Right ventricle myocardium superior (tissue), 1 donor: ENCODE measurements at places on chromosomes 4 and X.

GRCh38 chr4:172411149-172411548 lies 597.9 kb downstream of the GALNTL6 start:
- DNase-seq: no peak

DNA sequence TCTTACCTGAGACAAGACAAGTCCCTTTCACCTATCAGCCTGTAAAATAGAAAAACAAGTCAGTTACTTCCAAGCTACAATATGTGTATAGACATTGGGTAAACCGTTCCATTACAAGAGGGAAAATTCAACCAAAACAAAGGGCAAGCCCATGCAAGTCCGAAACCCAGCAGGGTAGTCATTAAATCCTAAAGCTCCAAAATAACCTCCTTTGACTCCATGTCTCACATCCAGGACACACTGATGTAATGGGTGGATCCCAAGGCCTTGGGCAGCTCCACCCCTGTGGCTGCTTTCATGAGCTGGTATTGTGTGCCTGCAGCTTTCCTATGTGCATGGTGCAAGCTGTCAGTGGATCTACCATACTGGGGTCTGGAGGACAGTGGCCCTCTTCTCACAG lies 14.7 kb upstream of the FAM47B start:
- DNase-seq: no peak

DNA sequence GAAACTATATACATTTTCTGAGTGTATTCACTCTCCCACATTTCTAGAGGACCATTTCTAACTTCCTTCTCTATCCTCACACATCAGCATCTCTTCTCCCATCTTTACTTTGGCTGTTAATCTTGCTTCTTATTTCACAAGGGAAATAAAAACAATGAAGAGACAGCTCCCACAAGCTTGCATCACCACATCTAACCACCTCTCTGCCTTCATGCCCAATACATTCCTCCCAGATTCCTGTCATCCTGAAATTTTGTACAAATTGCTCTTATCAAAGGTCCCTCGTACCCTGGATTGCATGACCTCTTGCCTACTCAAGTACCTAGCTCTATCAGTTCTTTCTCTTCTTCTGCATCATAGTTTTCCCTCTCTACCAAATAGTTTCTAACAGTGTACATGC lies 215.2 kb downstream of the ANTXR2 start:
- no peak for DNase-seq

DNA sequence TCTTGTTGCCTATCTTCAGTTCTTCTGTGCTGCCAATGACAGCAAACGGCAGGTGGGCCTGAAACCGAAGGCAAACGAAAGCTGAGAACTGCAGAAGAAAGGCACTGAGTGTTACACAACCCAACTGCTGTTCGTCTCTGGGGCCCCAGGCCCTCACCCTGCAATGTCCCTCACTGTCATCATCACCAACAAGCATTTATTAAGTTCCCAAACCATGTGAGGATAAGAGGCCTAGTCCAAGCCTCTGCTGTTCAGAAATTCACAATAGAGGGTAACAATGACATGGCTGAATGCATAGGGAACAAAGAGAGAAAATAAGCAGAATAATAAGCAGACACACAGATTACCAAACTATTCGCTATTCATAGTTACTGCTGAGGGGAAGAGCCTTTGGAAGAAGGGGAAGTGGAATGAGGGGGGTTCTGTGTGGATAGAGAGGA lies 34.5 kb upstream of the NKRF start:
- DNase-seq: no peak

DNA sequence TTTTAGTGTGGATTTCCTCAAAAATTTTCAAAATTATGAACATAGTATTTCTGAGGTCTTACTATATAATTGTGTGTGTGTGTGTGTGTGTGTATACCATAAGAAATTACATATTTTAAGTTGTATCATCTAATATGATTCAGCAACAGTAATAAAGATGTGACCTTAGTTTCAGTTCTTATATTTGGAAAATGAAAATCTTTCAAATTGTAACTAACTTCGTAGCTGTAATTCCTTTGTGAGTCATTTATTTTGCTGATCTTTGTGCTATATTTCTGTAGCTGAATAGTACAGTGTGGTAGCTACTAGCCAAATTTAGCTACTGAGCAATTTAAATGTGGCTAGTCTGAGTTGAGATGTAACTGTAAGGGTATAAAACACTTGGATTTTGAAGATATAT lies 116.4 kb downstream of the RAP1GDS1 start:
- no peak for DNase-seq

- no peak for DNase-seq
Measured at GRCh38 chr4:98446499-98447375, 185.6 kb downstream of the RAP1GDS1 start.

GRCh38 chr4:174198396-174198795 lies 85.1 kb downstream of the FBXO8 start:
- no peak for DNase-seq

- no peak for DNase-seq
Measured at GRCh38 chrX:18873189-18873791, 110.6 kb downstream of the PHKA2 start.

DNA sequence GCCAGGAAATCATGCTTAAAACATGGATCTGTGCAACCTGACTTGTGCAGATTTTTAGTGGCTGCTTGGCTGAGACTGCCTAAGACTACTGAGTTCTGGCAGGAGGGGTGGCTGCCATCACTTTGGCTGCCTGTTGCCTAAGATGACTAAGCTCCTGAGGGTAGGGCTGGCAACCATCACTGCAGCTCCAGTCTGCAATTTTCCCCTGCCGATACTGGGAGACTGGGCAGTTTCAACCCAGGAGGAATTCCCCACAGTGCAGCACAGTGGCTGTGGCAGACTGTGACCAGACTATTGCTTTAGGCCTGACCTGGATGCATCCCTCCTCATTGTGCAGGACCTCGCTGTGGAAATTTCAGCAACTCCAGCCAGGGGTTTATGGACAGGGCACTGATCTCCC lies 544.9 kb downstream of the ANKRD50 start:
- DNase-seq: no peak

DNA sequence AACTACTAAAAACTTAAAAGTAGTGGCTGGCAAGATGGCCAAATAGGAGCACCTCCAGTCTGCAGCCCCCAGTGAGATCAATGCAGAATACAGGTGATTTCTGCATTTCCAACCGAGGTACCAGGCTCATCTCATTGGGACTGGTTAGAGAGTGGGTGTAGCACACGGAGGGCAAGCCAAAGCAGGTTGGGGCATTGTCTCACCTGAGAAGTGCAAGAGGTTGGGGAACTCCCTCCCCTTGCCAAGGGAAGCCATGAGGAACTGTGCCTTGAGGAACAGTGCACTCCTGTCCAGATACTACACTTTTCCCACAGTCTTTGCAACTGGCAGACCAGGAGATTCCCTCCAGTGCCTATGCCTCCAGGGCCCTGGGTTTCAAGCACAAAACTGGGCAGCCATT lies 311.1 kb downstream of the PAPSS1 start:
- DNase-seq: no peak

DNA sequence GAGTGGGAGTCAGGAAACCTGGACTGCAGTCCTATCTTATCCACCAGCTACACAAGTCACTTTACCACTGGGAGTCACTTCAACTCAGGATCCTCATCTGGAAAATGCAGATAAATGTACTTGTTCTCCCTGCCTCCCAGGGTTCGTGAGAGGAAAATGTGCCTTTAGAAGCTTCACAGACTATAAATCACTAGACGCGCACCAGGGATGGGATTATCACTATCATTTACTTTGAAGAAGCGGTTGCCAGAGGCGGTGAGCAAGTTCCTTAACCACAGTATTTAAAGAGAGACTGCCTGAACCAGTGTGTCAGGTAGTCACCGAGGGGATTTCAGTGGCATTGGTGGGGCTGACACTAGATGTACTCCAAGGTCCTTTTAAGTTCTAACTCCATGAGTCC lies 219.5 kb downstream of the HS6ST2 start:
- no peak for DNase-seq

DNA sequence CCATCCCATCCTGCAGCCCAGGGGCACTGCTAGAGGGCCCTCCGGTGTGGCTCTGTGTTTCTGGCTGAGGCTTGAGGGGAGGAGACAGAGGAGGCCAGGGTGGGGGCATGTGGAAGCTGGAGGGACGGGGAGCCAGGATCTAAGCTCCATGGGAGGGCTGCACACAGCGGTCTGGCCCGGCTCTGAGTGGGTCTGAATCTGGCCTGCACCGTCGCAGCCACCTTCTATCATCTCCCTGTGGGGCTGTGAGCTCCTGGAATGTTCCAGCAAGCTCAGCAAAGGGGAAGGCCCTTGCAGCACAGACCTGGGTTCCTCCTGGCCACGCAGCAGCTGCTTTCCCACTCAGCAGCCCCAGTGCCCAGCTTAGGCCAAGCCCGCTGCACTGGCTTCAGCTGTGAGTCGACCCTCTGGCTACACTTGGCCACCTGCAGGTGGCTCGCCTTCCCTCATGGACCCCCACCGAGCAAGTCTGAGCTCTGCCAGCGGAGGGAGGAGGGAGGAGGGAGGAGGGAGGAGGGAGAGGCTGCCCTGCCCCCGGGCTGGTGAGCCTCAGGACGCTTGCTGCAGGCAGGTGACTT lies 5.3 kb downstream of the NKX1-1 start:
- peak; percentile 17 for DNase-seq

GRCh38 chrX:111322231-111322855 lies 52.1 kb upstream of the CAPN6 start:
- no peak for DNase-seq

- DNase-seq: no peak
Measured at GRCh38 chrX:97907791-97908190, 1024.1 kb downstream of the RPA4 start.

DNA sequence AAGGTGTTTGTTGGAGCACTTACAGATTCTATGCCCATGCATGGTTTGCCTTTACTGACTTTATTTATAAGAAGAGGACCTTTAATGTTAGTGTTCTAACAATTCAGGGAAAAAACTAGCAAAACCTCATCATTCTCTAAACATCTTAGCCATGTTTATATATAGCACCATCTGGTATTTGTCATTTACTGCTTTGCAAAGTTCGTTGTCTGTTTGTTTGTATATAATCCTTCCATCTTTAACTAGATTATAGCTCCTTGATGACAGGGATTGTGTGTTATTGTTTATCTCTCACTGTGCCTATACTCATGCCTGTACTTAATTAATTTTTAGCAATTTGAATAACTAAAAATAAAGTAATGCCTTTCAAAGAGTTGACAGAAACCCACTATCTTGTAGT lies 170.6 kb upstream of the PACRGL start:
- DNase-seq: no peak

- DNase-seq: no peak
Measured at GRCh38 chr4:1902243-1902642, 31.1 kb downstream of the NSD2 start.

- peak; percentile 78 for DNase-seq
Measured at GRCh38 chr4:182880387-182881356, 36.5 kb downstream of the DCTD start.

DNA sequence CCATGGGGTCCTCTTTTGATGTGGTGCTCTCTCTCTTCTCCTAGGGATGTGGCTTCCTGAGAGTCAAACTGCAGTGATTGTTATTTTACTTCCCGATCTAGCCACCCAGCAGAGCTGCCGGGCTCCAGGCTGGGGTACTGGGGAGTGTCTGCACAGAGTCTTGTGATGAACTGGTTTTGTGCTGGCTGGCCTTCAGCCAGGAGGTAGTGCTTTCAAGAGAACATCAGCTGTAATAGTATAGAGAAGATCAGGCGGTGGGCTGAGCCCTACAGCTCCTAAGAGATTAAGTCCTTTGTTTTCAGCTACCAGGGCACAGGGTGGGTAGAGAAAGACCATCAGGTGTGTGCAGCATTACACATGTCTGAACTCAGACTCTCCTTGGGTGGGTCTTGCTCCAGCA lies 59.0 kb upstream of the AGTR2 start:
- DNase-seq: no peak

DNA sequence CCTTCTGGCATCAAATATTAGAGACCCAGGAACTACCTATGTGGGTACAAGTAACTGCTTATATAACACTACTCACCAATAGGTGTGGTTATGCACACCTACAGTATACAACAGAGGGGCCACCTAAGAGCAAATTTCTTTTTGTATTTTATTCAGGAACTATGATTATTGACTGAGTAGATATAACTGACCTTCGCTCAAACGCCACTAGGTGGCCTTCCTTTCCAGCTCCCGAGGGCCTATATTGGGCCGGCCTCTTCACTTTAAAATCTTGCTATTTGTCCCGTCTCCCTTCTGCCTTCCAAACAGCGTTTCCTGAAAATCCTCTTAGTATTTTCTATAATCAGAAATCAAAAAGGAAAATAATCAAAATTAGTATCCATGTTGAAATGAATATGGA lies 19.9 kb upstream of the PABPC5 start:
- no peak for DNase-seq

DNA sequence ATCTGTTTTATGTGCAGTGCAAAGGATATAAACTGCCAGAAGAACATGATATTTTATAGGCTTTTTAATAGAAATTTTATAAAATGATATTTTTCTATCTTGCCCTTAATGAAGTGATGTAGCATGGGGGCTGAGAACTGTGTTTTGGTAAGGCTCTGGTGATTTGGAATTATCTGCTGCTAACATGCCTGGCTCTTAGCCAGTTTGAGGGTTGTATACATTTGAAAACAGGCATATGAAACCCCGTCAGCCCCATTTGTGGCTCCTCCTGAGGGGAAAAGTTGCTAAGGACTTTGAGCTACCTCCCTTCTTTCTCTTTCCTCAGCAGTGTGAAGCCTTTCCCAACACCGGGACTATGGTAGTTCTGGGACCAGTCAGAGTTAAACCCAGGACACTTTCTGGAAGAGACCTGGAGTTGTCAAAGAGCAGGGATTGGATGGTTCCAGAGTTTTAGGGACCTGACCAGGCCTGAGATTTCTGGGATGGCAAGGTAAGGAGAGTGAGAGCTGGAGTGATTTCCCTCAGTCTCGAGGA lies 4.7 kb downstream of the SFRP2 start:
- no peak for DNase-seq

- no peak for DNase-seq
Measured at GRCh38 chr4:189313861-189314513, 626.7 kb upstream of the FRG1 start.

DNA sequence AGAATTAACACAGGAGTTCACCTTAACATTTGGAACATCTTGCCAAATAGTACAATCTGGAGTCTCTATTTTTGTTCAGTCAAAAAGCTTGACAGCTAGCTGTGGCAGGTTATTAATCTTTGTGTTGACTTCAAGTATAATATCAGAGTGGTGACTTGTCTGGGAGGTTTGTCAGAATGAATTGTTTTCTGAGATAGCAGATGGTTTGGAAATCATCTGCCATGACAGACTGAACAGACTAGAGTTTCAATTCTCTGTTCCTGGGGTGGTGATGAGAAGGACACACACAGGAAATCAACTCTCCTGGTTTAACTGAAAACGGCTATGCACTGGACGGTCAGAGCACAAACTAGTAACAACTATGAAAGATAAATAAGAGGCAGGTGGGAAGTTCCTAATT lies 203.3 kb upstream of the EMCN start:
- DNase-seq: no peak

GRCh38 chr4:80186676-80187075 lies 10.6 kb upstream of the PRDM8 start:
- DNase-seq: no peak
